ENCODE measurements at places on chromosomes 13 and 19.

DNA sequence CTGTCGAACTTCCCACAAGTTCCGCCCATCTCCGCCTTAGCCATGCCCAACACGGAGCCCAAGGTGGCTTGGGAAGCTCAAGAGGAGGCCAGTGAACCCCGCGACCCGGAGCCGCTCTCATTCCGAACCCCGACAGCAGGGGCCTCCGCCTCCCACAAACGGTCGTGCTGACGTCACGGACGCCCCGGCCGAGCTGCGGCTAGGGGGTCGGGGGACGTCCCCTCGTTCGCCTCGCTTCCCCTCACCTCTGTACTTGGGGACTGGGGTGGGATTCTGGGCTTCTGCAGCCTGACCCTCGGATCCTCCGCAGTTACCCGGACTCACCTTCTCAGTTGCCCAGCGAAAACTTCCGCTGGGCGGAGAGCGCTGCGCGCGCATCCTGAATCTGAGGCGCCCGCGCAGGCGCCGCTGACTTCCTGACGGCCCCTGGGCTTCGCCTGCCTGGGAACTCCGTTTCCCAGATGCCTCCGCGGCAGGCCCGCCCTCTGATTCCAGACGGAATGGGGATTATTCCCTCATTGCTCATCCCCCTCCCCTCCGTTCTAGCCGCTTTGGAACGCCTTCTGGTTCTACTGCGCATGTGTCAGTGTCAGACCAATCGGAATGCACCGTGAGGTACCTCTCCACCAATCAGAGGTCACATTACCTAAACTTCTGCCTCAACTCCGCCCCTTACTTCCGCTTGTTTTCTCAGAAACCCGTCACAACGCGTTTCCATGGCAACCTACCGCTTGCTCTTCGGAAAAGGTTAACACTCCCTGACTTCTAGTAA, at the start of gene VRK3:
VRK3 (minus strand) TSS at position 351 of the 772 bp plus-strand sequence. CDS start 9,210 bp downstream, outside the sequence.
- DNase-seq = peak; percentile 100

DNA sequence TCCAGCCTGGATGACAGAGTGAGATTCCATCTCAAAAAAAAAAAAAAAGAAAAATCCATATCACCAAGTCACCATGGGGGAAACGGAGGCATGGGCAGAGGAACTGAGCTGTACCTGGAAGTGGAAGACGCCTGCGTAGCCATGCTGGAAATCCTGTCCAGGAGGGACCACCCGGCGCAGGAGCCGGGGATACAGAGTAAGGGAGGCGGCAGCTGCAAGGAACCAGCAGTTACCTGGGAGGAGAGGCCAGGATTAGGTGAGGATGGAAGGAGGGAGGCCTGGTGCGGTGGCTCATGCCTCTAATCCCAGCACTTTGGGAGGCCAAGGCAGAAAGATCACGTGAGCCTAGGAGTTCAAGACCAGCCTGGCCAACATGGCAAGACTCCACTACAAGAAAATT, 2.0 kb downstream of the CAPN12 start:
- DNase-seq = no peak

- no peak for DNase-seq
Measured at GRCh38 chr19:13087795-13088537, 14.7 kb downstream of the LYL1 start.

DNA sequence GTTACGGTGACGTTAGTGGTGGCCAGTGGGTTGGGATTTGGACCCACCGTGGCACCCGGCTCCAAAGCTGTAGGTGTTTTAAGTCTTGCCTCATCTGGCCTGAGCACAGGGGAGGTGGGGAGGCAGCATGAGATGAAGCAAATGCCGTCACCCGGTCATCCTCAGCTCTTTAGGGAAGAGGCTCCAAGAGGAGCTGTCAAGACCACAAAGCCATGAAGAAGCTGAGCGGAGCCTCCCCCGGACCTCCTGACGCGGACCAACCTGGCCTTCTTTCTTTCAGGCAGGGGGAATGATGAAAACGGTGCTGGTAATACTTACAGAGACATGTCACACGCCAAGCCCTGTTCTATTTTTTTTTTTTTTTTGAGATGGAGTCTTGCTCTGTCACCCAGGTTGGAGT, 7.4 kb downstream of the ACTMAP start:
- DNase-seq = no peak

GRCh38 chr19:5966215-5966614, 11.7 kb downstream of the RANBP3 start:
- no peak for DNase-seq

DNA sequence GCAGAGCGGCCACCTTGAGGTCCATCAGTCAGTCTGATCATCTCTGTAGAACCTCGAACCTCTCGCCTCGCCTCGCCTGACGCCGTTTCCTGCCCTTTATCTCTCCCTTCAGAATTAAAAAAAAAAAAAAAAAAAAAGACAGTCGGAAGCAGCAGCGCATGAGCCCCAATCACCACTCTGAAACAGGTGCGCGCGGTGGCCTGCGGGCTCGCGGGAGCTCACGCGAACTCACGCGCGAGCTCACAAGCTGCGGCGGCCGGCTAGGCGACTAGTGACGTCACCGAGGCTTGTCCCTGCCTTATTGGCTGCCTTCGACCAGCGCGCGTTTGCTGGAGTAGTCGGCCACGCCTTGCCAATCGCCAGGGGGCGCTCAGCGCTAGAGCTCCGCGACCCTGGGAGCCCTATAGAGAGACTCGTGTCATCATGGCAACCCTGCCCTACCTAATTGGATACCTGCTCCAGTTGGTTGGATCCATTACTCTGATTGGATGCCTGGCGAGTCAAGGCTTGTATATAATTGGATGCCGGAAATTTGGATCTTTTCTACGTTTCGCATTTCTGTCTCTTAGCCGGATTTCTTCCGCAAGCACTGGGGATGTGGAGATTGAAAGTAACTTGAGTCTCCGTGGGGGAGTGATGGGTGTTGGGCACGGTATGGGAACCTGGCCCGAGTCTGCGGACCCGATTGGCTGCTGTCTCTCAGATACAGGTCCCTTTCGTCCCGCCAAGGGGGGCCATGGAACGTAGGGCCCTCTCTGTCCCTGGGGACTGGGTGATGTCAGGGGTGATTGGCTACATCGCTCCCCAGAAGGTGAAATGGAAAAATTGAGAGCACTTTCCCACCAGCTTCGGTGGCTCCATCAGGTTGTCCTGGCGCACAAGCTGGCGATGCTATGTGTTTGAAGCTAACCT, 31.6 kb downstream of the SYT3 start:
- peak; percentile 51 for DNase-seq

GRCh38 chr13:94261163-94261562, 218.3 kb downstream of the DCT start:
- no peak for DNase-seq

GRCh38 chr13:76942363-76942762, 5.9 kb upstream of the ACOD1 start:
- DNase-seq = no peak

DNA sequence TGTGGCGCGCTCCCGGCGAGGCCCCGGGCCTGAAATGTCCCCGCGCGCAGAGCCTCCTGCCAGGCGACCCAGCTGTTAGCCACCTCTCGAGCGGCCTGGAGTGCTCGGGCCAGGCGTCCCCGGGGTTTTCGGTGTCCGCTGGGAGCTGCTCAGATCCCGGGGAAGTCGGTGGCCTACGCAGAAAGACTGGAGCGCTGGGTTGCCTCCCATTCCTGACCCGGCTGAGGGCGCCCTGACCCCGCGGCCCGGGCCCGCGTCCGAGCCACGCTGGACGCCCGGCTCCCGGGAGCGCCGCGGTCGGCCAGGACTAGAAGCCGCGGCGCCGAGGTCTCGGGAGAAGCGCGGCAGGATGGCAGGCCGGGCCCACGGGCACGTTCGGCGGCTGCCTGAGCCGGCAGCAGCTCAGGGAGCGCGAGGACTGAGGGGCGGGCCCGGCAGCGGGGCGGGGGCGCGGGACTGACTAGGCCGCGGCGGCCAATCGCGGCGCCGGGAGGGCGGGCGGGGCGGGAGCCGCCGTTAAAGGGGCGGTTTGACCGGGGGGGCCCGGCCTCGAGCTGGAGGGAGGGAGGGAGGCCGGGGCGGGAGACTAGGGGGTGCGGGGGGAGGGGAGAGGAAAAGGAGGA, 1.3 kb upstream of the ZIC2 start:
- DNase-seq = peak; percentile 68

Data from CMK (cell line).